ENCODE measurements at places on chromosomes 7 and 10.

DNA sequence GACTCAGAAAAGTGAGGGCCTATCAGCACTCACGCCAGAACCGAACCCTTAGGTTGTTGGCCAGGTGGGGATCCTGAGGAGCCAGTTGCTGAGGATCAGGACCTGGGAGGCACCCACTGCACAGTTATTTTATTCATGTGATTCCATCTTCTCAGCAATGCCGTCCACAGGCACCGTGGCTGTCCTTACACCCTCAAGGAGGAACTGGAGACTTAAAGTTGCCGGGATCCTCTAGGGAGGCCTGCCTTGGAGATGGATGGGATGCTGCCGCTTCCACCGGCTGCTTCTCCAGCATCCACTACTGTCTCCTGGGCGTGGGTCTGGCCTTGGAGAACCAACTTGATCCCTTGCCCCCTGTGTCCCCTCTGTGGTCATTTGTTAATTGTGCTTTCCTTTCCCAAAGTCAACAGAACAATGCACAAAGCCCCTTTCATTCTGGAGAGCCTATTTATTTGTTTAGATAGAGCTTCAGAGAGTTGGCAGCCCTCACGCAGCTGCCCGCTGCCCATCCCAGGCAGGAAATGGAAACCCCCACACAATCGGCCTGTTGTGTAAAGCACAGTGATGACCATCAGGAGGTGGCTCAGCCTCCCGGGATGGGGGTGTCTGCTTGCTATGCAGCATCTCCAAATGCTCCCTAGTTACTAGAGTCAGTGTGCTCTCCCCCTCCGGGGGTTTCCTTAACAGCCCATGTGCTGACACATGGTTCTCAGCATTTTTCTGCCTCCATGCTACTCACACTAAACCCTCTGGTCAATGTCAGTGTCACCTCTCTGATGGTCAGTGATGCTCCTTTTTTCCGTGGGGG, 52.9 kb upstream of the IGFBP3 start:
- DNase-seq: no peak

DNA sequence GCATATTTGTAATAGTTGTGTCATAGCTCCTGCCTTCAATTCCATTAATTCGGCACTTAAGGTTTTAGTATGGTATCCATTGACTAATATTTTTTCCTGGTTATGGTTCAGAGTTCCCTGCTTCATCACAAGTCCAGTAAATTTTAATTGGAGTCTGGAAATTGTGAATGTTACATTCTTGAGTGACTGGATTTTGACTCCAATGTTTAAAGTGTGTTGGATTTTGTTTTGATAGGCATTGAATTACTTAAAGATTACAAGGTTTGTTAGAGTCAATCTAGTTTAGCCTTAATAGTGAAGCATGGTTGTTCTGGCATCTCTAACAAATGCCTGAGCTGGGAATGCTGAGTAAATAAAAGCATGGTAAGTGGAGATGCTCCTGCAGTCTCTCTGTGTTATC, 326.6 kb upstream of the IGFBP3 start:
- DNase-seq: no peak

- no peak for DNase-seq
Measured at GRCh38 chr10:59631237-59631636, 78.4 kb downstream of the SLC16A9 start.

- no peak for DNase-seq
Measured at GRCh38 chr7:155322530-155322929, 24.9 kb downstream of the INSIG1 start.

DNA sequence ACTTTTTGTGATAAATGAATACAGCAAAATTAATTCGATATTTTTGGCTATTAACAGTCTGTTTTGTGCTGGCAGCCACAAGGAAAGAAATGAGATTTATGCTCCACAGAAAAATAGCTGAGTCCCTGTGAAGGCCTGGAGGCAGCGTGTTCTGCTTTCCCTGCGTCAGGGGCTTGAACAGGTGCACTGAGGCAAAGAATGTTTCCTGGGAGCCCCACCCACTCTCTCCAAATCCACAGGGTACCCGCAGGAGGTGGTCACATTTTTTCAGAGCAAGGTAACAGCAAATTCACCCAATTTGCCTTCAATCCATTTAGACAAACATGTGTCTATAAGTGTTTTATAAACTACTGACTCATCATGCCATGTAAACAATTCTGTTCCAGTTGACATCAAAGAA, 308.1 kb downstream of the TCERG1L start:
- no peak for DNase-seq

Measured in WERI-Rb-1 (cell line).